SHP77 (cell line): ENCODE measurements at places on chromosomes 2 and 18.

DNA sequence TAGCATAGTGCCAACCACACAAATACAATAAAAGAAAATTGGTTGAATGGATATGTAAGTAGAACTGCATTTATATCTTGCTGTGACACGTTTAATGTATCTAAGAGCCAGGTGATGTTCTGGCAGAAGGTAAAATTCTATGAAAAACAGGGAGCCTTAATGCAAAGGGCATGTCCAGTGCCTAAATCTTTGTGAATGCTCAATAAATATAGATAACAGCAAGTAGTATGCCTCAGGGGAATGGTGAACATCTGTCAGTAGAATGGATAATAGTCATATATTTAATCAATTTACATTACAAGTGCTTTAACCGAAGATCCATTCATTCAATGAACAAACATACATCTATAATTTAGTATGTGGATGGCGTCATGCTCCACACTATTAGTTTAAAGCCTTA is 43.7 kb upstream of the NYAP2 start:
- DNase-seq = no peak

DNA sequence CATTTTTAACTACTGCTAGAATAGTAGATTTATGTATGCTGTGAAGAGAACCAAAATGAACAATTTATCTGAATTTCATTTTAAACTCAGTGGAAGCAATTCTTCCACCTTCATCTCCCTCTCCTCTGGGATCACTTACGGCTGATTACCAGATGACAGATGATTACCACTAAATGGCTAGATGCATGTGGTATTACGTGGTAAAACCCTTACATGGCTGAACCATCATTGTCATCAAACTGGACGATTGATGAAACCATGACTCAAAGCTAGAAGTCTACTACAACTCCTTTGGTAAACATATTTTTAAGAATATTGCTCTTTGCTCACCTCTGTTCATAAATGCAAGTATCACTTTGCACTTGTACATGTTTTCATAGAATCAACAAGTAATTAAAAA is 48.5 kb upstream of the DOCK10 start:
- DNase-seq = no peak

GRCh38 chr2:168445960-168446359 is 10.1 kb upstream of the CERS6 start:
- no peak for DNase-seq

- no peak for DNase-seq
Measured at GRCh38 chr2:202184557-202184956, 53.8 kb downstream of the SUMO1 start.

- no peak for DNase-seq
Measured at GRCh38 chr2:18009891-18010290, 131.4 kb downstream of the KCNS3 start.

DNA sequence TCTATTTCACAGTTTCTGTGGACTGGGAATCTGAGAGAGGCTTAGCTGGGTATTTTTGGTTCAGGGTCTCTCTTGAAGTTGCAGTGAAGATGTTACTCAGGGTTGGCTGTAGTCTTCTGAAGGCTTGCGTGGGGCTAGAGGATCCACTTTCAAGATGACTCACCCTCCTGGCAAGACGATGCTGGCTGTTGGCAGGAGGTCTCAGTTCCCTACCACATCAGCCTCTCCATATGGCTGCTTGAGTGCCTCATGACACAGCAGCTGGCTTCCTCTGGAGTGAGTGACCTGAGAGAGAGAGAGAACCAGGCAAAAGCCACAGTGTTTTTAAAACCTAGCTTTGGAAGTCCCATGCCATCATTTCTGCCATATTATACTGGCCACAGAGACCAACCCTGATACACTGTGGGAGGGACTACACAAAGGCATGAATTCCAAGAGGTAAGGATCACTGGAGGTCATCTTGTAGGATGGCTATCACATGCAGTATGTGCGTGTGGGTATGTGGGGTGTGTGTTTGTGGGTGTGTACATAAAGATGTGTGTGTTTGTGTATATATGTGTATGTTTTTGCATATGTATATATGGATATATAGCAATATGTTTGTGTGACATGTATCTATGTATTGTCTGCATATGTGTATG is 25.1 kb downstream of the DNPEP start:
- no peak for DNase-seq

GRCh38 chr2:37011130-37011529 is 44.8 kb upstream of the STRN start:
- DNase-seq = no peak

GRCh38 chr2:73987948-73988700 is 3.4 kb downstream of the TET3 start:
- DNase-seq = no peak

DNA sequence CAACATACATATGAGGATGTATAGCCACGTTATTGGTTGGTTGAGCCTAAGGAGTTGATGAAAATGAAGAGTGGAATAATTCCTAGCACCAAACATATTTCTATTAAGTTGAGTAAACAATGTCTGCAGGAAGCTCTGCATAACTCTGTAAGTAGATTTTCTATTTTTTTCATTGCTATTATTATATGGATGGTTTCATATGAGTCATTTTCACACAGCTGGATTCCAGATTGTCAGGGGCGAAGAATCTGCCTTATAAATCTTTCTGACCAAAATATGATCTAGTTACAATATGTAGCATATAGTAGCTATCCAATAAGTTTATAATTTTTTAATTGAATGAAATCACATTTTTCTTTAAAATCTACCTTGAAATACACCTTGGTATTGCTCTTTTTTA is 468.0 kb upstream of the PKDCC start:
- no peak for DNase-seq

DNA sequence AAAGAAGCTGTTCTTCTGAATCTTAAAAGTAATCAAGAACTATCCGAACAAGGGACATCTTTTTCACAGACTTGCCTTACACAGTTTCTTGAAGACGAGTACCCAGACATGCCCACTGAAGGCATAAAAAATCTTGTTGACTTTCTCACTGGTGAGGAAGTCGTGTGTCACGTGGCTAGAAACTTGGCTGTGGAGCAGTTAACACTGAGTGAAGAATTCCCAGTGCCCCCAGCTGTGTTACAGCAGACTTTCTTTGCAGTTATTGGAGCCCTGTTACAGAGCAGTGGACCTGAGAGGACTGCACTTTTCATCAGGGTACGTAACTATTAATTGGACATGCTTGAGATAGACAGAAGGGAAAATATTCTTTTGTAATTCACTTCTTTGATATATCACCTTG is 2.4 kb downstream of the MRPL44 start:
- DNase-seq = no peak

GRCh38 chr18:76458522-76459311 is 36.3 kb downstream of the ZNF516 start:
- DNase-seq = no peak

GRCh38 chr2:227720680-227721079 is 2.9 kb upstream of the SLC19A3 start:
- DNase-seq = no peak

- DNase-seq = no peak
Measured at GRCh38 chr2:214737188-214737587, 72.3 kb downstream of the BARD1 start.

GRCh38 chr2:37713258-37713700 is 41.8 kb upstream of the CDC42EP3 start:
- DNase-seq = no peak
